ENCODE measurements at places on chromosomes 1 and 21.

- no peak for DNase-seq
Observed at GRCh38 chr1:175804561-175804960, 61.2 kb upstream of the TNR start.

GRCh38 chr1:41245659-41246058 is 3.6 kb upstream of the SCMH1 start:
- DNase-seq = no peak

DNA sequence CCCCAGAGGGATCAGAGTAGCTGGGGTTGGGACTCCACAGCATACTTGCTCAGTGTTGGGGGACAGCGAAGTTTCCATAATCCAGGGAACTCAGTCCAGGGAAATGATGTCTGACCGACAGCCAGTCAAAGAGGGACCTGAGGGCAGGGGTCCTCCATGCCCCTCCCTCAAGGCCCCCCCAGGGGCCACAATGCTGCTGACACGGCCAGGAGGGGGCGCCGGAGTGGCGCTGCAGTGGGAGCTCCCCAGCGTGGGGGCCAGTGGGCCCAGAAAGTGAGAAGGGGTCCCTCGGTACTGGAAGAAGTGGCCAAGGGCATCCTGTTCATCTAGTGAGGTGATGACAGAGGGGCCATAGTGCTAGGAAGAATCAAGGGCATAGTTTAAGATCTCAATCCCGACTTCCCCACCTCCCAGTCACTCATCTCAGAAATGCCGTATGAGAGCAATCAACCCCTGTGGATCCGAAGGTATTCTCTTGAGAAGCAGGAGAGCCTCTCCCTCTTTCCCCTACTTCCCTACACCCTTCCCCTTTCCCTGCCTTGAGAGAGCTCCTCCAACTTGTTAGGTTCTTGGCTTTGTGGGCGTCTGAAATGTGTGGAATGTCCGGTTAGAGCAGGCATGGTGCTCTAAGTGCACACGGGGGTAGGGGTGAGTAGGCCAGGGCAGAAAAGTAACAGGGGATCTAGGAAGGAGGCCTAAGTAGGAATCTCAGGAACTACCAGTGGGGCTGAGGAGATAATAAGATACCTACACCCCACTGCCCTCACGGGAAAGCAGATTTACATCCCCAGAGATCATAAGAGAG is 4.1 kb downstream of the NUDT17 start:
- DNase-seq = no peak

GRCh38 chr1:18470671-18471355 is 9.9 kb upstream of the KLHDC7A start:
- no peak for DNase-seq

DNA sequence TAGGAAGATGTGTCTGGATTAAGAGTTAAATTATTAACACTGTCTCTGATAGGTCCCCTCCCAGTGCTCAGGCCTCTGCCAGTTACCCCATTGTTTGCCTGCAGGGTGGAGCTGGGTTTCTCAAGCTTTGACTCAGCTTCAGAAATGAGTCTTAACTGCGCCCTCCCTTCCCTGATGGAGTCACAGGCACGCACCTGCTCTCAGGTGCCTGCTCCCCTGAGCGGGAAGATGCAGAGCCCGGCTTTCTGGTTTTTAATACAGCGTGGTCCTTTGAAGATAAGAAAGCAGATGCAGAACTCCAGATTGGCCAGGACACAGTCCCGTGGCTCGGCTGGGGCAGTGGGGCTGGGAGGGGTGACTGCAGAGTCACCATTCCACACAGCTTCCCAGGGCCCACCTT is 3.2 kb upstream of the SPRR4 start:
- no peak for DNase-seq

GRCh38 chr1:248804771-248805681 is 20.7 kb downstream of the SH3BP5L start:
- DNase-seq = no peak

DNA sequence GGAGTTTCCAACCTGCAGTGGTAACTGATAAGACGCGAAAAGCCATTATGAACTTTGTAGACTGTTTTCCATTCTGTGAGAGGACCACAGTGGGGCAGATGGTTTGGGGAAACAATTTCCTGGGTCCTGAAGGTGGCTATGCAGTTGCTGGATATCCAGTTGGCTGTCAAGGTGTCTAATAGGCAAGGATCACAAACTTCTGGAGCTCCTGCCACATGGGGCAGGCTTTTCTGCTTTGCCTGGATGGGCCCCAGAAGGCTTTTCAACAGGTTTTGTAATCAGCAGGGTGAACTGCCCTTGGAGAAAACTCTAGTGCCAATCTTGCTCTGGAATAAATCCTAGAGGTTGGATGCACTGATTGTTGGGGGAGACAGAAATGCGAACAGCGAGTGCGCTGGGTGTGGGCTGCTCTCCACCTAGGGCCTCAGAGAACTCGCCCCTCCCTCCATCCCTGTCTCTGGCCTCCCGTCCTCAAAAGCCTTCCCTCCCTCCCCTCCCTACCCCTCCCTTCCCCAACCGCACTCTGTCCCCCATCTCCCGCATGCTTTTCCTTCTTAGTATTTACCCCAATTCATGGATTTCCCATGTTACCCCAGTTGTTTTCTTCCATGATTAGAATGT is 210.3 kb upstream of the USP24 start:
- no peak for DNase-seq

- DNase-seq = no peak
Observed at GRCh38 chr1:228919914-228920313, 184.6 kb downstream of the RHOU start.

DNA sequence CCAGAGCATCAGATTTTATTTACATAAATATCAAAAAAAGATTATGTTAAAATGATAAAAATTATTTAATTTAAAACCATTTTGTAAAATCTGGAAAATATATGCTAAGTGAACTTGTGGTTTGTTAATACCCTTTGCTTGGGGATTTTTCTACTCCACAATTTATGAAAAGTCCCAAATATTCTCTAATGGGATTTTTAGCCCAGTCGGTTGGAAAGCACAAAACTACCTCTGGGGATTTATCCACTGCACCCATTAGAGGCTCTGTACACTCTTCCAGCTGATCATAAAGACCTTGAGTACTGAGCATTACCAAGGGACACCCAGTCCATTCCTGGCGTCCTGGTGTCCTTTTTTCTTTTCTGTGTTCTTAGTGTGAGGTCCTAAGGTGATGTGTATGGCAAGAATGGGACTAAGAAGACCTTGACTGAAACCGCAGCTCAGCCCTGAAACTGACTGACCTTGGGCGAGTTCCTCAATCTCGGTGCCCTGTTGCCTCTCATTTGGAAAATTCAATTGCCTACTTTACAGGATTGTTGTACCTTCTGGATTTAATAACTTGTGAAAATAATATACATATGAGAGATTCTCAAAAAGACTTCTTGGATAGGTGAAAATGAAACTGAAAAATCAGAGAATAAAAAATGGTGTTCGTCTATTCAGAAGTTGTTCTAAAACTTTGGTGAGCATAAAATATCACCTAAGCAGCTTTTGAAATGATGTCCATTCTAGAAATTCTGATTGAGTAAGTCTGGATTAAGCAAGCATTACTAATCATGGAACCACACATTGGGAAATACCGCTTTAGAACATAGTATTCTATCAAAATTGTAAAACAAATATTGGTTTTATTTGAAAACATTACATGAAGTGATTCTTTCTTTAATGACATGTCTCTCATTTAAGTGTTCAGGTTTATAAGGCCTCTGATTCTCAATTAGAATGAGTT is 21.5 kb upstream of the SAMSN1 start:
- DNase-seq = no peak

GRCh38 chr1:235093696-235094592 is 34.7 kb downstream of the TOMM20 start:
- DNase-seq = peak; percentile 81

DNA sequence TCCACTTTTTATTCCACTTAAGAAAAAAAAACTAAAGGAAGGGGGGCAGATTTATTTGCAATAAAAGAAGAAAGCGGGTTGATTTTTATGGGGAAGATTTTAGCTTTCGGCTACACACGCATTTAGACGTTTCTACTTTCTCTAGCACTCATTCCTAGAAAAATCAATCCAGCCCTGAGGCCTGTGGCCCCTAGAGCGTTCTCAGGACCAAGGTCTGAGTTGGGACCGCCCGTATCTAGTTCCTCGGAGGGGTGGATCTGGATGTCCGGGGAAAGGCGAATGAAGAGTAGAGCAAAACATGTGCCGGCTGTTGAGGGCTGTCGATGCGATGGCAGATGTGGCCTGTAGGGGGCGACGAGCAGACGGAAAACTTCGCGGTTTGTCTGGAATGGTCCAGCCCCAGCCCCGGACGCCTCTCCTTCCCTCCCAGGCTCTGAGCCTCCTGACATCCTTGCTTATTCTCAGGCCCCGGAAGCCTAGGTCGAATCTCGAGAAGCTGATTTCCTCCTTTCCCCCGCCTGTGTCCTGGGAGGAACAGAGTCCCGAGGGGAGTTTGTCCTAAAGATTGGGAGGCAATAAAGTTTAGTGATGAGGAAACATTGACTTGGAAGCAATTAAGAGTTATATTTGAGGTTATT is 5.2 kb downstream of the FOXD3 start:
- DNase-seq = no peak
